COR-L47 (cell line): ENCODE measurements at places on chromosomes 7 and 10.

- peak; percentile 43 for DNase-seq
These were observed 48.5 kb upstream of the ARL4A start for GRCh38 chr7:12638851-12639456.

DNA sequence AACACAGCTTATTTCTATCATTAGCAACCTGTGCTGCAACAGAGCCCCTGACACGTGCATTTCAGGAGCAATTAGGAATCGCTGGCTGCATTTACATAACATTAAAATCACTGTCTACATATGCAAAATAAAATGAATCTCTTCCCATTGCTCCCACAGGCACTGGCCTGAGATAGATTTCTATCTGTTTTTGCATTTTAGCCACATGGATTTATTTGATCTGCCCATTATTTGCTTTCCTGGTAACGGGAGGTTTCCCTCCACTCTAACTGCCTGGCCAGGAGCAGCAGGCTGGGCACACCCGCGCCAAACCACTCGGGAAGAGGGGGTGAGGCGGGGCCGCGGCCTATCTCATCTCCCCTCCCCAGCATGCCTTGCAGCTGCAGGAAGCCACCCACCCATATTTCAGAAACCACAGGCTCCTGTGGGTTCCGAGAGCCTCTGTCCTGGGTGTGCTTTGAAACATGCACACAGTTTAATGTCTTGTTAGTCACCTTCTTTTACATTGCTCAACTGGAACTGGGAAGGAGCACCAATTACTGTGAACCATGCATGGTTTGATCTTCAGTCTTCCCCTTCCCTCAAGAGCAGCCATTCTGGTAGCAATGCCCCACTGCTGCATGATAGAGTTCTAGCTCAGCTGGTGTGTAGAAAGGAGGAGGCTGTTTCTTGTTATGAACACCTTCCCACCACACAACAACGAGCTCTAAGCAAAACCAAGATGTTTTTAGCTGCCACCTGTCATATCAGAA lies 37.7 kb upstream of the IKZF1 start:
- no peak for DNase-seq

- DNase-seq, result no peak
These were observed 73.6 kb upstream of the AMPH start for GRCh38 chr7:38704751-38705150.

GRCh38 chr10:73774637-73775036 lies 7.2 kb upstream of the CHCHD1 start:
- no peak for DNase-seq

DNA sequence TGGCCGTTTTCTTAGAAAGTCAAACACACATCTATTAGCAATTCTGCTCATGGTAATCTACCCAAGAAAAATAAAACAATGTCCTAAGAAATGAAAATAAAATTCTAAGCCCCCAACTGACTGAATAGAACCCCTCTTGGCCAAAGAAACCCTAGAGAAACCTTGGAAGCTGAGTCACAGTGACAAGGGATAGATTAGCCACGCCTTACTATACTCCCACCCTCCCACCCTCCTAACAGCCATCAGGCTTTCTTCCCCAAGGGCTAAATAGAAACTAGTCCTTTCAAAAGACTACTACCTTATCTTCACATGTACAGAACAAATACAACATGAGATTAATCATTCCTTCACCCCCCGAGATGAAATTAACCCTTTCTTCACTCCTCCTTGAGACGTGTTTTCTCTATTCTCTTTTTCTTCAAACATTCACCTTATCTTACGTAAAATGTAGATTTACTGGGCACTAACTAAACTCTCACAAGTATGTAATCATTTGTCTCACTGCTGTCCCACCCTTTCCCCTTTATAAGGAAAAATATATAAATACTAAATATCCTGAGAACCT lies 57.5 kb downstream of the HTR7 start:
- no peak for DNase-seq

GRCh38 chr10:104435822-104436221 lies 82.2 kb downstream of the CFAP58 start:
- no peak for DNase-seq

GRCh38 chr7:121023194-121023593 lies 34.7 kb downstream of the CPED1 start:
- DNase-seq, result no peak

- no peak for DNase-seq
These were observed 6.7 kb upstream of the COA1 start for GRCh38 chr7:43735802-43736603.

GRCh38 chr10:121846555-121846954 lies 81.3 kb downstream of the ATE1 start:
- no peak for DNase-seq

GRCh38 chr10:75487087-75487754 lies 55.8 kb downstream of the LRMDA start:
- no peak for DNase-seq

- DNase-seq, result no peak
These were observed 5.2 kb downstream of the NAMPT start for GRCh38 chr7:106279425-106280197.

- peak; percentile 71 for DNase-seq
These were observed at the start of gene ADCYAP1R1 for GRCh38 chr7:31051598-31052486. Gene ADCYAP1R1, plus strand, starts transcription at chr7:31052308. Its CDS starts 10,957 bp downstream, at chr7:31063265.

DNA sequence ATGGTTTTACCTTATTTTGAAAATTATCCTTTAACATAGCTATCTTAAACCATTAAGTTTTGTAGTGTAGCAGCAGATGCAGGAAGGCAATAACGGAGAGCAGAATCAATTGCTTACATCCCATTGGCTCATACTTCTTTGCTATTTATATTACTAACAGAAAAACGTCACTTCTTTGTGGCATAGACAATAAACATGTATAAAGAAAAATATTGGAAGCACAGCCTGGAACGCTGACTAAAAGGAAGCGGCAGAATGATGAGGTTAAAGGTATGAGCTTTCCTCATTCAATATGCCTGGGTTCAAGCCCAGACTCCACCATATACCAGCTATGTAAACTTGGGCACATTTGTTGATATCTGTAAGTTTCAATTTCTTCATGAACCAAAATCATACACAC lies 24.0 kb upstream of the BMPER start:
- no peak for DNase-seq

- DNase-seq, result no peak
These were observed 358.8 kb downstream of the BBS9 start for GRCh38 chr7:33487998-33488682.

- DNase-seq, result no peak
These were observed 212.8 kb downstream of the ZNF365 start for GRCh38 chr10:62587011-62587410.
